Immature natural killer cell (primary cell): ENCODE measurements at places on chromosomes 1 and 21.

GRCh38 chr1:94248956-94249688, 11.7 kb upstream of the ARHGAP29 start:
- no peak for DNase-seq

DNA sequence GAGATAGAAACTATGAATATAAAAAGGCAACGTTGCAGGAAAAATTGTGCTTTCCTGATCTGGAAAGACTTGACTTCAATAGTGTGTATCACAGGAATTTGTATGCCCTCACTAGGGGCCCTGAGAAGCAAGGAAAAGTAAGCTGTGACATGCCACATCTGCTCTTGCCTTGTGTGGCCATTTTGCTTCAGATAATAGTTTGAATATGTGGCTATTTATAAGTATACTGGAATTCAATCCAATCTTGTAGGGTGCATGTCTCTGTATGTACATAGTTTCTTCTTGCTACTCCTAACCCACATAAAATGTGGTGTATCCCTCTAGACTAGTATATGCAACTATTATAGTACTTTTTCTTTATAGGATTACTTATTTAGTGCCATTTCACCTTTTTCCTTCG, 31.1 kb upstream of the SCYL3 start:
- no peak for DNase-seq

DNA sequence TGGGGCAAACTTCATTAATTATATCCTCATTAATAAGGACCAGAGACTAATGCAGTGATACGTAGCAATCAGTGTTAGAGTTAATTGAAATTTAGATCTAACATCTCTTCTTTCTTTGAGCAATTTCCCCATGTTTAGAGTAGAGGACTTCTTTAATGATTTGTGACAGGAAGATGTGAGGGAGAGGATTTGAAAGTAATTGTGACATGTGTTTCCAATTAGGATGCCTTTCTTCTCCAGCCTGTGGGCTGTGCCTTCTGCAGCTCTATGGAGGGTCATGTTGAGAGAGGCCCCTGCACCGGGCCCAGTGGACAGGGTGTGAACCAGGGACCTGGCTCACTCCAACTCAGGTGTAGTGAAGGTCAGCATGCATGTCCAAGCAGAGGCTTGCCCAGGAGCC, 103.0 kb downstream of the GREM2 start:
- DNase-seq: no peak

DNA sequence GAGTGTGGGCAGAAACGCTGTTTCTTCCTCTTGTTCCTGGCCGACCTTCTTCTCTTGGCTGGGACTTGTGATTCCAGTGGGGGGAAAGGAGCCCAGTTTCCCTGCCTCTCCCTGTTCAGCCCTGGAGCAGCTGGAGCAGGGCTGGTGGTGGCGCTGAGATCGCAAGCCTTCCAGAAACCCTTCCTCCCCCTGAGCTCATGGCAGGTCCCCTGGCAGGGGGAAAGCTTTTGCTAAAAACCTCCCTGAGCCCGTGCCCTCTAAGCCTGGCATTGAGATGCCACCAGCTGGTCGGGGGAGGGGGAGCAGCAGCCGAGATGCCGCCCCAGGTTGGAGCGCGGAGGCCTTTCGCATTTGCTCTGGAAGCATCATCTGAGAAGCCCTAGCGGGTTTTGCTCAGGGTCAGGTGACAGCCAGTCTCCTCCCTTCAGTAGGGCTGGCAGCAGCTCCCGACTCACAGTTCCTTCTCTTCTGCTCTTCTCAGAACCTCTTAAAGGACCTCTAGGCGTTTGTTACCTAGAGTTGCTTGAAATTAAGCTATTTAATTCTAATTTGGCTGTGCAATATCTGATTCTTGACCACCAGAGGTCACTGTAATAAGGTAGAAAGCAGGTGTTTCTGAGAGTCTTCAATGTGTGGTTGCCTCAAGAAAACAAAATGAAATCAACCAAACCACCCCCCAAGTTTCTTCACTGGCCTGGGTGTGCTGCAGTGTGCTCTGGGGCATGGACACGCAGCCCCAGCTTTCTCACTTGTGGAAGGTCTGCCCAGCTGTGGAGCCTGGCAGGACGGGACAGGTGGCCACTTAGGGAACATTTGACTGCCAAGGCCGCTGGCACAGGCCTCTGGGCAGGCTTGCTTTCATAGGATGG, 257.3 kb downstream of the CAMTA1 start:
- DNase-seq: no peak

DNA sequence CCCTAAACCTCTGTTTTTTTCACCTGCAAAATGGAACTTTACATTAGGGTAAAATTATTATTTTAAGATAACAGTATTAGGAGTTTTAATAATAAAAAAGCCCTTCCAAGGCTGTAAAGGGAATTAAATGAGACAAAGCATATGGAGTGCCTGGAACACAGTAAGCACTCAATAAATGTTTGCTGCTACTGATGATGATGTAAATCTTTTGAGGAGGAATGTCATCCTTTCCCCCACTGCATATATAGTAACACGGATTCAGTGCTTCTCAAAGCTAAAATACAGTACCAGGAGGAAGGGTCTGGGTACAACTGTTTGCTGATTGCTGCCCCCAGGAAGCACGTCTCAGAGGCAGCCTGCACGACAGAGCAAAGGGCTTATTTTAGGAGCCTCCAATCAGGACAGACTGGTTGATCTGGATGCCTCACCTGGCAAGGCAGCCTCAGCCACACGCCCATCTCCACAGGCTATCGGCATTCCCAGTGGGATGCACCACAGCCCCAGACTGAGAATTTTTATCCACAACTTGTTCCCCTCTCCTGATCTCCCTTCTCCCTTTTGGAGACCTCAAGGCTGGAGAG, 64.4 kb downstream of the GADD45A start:
- DNase-seq: no peak

- DNase-seq: no peak
Observed at GRCh38 chr1:183694066-183694465, 41.0 kb upstream of the APOBEC4 start.

DNA sequence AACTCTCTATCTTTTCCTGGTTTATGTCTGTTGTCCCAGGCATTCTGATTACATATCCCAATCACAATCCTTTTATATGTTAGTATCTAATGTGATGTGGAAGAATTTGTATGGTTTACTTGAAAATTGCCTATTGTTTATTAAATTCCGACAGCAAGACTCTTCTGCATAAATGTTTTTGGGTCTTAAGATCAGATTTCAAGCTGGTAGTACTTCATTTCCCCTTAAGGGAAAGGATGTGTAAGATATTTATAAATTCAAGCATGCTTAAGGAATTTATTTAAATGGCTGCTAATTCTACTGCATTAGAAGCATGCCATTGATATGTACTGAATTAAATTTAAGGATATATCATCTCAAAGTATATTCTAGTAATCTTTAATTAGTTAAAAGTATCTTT, 20.4 kb upstream of the GPR88 start:
- DNase-seq: no peak
